ENCODE measurements at places on chromosomes 3 and 15. TPM values are rescaled to one million over a fixed set of nuclear protein-coding genes. Genes with fewer than 3 reads are reported as not detected.

TLR9 gene
- total RNA-seq: 0.27 TPM

CAV3 gene
- total RNA-seq: not detected

GRCh38 chr15:81054236-81054635, 53.5 kb downstream of the TLNRD1 start:
- no peaks in the 10 kb centered on the region for H3K4me1 ChIP-seq
- no peak overlapping the region for H3K27ac ChIP-seq
- no peak for DNase-seq
- no peak overlapping the region for H3K4me3 ChIP-seq
- no peaks in the 10 kb centered on the region for H3K36me3 ChIP-seq

- H3K4me1 ChIP-seq: no peaks in the 10 kb centered on the region
- H3K27ac ChIP-seq: no peak overlapping the region
- no peak for DNase-seq
- no peaks in the 10 kb centered on the region for H3K36me3 ChIP-seq
Observed at GRCh38 chr3:36615861-36616260, 148.5 kb downstream of the DCLK3 start.

DNA sequence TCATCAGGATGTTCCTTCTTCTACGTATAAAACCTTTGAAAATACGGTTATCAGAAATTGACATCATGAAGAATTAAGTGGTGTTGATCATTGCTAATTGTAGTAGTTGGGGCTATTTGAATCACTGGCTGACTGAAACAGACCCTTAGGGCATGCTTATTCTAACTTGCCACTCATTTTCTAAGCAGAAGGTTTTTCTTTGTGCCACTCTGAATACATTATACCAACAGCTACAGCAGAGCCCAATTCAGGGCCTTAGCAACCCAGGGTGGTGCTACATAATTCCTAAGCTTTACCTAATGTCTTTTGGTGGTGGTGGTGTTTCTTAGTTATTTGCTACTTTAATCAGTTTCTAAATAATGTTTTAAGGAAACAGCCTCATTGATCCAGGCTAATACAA, 524.2 kb downstream of the NLGN1 start:
- H3K27ac ChIP-seq: no peak overlapping the region
- DNase-seq: no peak
- H3K4me3 ChIP-seq: no peak overlapping the region
- no peaks in the 10 kb centered on the region for H3K36me3 ChIP-seq
- H3K4me1 ChIP-seq: peaks cover 9% of the 10 kb centered on the region

DNA sequence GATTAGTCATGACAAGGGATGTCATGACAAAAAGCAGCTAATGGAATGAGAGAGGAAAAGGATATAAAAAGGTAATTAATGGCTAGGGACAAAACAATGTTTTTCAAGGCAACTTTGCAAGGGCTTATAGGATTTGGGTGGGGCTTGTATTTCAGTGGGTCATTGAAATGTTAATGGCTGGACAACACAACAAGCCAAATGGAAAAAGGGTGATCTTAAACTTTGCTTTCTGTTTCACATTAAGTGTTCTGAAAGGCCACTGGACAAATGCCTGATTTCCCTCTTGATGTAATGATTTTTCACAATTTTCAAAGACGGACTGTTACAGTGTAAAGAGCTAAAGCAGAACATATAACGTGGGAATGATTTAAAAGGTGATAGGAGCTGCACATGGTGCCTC, 345.0 kb downstream of the TUSC7 start:
- H3K4me1 ChIP-seq: no peaks in the 10 kb centered on the region
- H3K27ac ChIP-seq: no peak overlapping the region
- H3K27me3 ChIP-seq: no peaks in the 10 kb centered on the region
- no peak overlapping the region for H3K4me3 ChIP-seq
- DNase-seq: no peak

GRCh38 chr3:22353126-22353525, 602.1 kb upstream of the ZNF385D start:
- no peak for DNase-seq
- no peak overlapping the region for H3K27ac ChIP-seq
- no peak overlapping the region for H3K4me3 ChIP-seq
- no peaks in the 10 kb centered on the region for H3K27me3 ChIP-seq

DNA sequence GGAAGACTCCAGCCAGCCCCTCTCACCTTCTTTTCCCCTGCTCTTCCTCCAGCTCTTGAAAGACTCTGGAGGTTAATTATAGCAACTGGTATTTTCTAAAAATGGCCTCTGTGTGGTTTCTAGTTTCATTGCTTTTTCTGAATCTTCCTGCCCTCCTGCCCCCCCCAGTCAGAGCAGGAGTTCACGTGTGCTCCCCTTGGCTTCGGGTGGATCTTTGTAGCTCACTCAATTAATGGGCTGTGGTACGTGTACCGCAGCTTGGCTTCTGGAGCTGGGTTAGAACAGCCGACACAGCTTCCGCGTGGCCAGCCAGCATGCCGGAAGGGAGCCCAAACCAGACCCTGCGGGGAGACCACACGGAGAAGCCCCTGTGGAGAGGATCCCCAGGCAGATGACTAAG, 31.5 kb downstream of the TM2D3 start:
- H3K4me3 ChIP-seq: no peak overlapping the region
- H3K36me3 ChIP-seq: no peaks in the 10 kb centered on the region
- DNase-seq: no peak

GRCh38 chr3:13069495-13069894, 3.7 kb downstream of the IQSEC1 start:
- no peak overlapping the region for H3K4me3 ChIP-seq
- no peaks in the 10 kb centered on the region for H3K4me1 ChIP-seq
- H3K36me3 ChIP-seq: no peaks in the 10 kb centered on the region
- peaks cover 23% of the 10 kb centered on the region for H3K27me3 ChIP-seq
- DNase-seq: no peak
